ENCODE measurements at places on chromosomes 16 and 17.

DNA sequence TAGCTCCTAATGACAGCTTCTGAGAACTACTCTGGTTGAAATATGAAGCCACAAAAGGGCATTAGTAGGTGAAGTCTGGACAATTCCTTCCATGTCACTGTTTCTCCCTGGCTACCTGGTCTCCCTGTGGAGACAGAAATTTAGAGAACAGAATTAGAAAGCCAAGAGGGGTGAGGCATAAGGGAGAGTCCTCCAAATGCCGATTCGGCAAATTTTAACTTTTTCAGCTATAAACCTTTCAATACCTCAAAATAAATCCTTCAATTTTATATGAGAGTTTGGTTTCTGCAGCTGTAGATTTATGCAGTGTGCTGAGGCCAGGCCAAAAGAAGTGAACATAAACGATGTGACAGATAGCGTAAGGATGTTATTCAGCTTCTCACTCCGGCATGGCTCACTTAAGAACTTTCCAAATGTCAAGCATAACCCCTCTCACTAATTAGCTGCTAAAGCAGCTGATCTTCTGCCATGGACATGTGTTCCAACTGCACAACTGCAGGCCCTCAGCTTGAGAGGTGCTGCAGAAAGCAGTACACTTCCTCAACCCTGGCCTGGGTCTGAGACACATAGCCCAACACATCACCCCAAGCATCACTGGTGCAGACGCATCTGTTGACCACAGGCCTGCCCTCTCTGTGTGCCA is 247.9 kb upstream of the SOX9 start:
- no peak for DNase-seq

- DNase-seq = no peak
Measured at GRCh38 chr17:68776451-68776850, 175.3 kb upstream of the FAM20A start.

DNA sequence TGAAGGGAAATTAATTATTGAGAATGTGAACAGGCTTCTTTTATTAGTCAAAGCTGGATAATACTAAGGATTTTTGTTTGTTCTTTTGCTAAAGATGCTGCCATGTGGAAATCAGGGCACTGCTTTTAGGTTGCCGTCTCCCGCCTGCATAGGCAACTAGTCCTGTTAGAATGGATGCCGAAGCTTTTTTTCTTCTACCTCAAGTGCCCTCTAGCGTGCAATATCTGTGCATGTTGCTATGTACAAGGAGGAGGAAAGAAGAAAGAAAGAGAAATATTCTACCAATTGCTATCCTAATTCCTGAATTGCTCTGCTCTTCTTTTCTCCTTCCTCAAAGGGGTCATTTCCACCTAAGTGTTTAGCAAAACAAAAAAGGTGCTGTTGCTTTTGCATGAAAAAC is 5.2 kb upstream of the CDH8 start:
- DNase-seq = no peak

DNA sequence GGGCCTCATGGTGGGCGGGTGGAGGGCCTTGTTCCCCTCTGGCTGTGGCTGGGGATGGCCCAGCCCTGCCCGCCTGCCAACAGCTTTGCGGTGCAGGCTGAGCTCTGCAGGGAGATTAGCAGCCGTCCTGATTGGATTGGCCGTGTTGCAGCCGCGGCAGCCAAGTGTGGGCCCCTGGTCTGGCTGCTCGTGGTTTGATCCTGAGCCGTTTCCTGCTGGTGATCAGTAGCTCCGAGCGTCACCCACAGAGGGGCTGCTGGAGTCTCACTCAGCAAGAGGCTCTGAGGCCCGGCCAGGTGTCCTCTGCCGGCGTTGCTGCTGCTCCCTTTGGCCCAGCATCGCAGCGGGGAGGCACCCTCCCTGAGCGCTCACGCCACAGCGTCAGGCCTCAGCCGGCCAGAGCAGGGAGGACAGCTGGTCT is 32.5 kb downstream of the BAIAP2 start:
- no peak for DNase-seq

DNA sequence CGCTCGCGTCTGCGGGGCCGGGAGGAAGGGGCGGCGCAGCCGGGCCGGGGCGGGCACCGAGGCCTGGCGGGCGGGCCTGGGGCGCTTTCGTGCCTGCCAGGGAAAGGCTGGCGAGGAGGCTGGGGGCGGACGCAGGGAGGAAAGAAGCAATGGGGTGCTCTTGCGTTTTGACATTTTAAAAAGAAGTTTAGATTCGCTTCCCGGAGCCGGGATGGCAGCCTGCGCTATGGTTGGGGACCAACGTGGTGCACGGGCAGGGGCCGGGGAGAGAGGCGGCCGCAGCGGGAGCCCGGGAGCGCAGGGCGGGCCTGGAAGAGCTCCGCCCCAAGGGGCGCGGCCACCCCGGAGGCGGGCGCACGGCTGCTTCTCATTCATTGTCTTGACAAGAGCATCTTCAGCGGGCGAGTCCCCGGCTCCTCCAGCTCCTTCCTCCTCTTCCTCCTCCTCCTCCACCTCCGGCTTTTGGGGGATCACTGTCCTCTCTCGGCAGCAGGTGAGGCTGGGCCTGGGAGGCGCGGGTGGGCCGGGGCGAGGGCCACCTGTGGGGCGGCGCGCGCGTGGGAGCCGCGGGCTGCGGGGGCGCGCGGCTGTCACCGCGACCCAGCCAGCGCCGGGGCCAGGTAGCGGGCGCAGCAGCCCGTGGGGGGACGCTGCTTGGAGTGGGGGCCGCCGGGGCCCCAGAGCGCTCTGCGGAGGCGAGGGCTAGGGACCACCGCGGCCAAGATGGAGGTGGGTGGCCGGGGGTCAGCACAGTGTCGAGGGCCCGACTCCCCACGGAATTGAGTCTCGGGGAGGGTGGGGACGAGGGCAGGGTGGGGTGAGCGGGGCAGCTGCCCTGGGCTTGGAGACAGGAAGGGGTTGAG is at the start of gene CORO1A:
TSS of gene CORO1A (plus strand) at position 370 of the 863 bp plus-strand sequence. CDS start 1,608 bp downstream, outside the sequence.
- DNase-seq = peak; percentile 84

DNA sequence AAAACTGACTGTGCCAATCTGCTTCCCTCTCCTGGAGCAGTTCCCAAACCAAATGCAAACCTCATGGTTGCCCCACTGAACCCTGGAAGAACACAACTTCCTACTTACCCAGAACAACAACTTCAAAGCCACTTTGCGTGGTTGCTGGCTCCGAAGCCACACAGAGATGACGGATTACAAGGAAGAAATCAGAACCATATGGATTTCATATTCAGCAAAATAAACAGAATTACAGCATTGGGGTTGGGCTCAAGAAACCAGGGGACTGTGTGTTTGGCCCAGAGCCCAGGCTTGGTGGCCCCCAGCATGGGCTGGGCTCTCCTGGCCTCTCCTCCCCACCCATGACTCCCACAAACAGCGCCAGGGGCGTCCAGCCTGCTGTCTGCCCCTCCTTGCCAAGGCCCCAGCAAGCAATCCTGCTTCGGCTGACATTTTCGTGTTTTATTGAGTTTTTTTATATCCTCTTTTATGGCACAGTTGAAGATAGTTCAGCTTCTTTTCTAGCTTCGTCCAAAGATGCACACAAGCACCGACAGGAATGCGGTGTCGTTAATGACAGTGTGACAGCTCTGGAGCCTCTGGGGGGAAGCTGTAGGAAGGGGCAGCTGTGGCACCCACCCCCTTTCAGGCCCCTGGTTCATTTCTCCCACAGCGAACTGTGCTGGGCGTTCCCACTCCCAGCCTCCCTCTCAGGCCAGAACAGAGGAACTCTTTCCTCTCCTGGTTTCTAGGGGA is 137.1 kb downstream of the GAS7 start:
- DNase-seq = no peak

- no peak for DNase-seq
Measured at GRCh38 chr17:71395901-71396300, 724.9 kb upstream of the SOX9 start.

DNA sequence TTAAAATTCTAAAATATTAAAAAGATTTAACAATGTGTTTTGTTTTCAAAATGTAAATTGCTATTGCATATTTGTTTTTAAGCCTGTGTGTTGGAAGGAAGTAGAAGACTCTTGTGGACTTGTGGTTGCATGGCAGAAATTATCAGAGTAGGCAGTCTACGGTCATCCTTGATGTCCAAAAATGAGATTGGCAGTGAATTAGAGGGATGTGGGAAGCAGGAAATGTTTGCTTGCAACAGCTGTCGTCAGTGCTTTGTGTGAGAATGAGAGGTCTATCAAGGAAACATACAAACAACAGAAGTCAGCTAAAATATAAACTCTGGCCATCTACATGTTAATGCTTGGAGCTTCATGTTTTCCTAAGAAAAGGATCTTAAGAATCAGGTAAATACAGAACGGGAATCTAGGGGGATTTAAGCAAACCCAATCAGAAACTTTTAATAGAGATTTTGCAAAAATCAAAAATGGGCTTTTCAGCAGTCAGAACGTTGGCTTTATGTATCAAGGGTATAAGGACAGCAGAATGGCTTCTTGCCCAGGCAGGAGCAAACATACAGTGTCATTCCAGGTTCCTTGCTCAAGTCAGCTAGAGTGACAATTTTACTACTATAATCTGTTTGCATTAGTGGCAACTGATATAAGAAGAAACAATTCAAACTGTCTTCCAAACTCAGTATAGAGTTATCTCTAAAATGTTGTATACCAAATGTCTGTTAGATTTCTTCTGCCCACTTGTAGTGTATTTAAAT is 196.7 kb downstream of the CYB561 start:
- DNase-seq = no peak

DNA sequence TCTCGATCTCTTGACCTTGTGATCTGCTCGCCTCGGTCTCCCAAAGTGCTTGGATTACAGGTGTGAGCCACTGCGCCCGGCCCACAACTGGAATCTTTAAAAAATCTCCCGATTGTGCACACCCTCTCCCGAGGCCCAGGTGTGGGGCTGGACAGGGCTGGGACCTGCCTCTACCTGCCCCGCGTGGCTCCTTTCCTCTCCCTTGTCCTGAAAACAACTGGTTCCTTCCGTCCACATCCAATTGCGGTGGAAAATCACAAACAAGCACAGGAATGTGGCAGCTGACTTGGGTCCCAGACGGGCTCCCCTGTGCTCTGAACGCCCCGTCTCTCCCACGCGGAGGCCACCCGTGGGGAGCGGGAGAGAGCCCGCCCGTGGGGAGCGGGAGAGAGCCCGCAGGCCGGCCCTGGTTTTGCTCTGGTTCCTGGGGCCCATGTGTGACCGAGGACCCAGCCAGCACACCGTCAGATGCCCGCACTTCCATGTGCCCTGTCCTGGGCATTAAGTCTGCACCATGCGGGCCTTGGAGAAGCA is 3.0 kb upstream of the TMEM204 start:
- no peak for DNase-seq

DNA sequence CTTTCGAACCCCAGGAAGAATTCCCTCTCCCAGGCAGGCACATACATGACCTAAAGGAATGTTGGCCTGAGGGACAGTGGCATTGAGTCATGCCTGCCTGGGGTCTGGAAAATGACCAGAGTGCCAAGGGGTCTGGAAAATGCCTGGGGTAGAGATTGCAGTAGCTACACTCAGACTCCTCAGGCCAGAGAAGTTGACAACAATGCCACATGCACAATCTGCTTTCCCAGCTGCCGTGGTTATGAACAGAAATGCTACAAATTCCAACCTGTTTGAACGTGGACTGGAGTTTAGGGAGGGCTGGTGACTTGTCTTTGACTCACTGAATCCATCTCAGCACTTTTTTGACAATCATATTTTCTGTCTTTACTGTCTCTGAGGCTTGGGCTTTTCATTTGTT is 250.0 kb downstream of the ABCC12 start:
- no peak for DNase-seq

DNA sequence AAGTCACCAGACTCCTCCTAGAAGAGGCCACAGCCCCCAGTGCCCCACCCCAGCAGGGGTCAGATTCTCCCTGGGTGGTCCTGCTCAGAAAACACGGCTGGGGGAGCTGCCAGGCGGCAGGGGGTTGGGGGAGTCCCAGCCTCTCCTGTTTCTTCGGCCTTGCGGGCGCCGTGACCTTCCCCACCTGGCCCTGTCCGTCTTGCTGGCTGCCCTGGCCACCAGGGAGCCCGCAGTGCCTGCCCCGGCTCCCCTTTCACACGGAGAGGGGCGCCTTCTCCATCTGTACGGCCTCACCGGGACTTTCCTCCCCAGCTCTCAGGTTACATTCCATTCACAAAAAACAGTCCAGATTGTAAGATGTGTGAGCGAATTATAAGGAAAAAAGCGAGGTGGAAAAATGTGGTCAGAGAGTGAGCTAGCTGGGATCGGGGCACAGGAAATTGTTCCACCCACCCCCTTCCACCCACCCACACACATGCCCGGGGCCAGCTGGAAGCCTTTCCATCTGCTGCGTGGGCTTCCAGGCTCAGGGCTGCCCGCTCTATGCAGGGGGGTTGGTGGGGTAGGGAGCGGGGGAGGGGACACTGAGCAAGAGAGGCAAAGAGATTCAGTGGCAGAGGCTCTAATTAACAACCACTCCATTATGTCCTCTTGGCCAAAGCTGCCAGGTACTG is 14.6 kb upstream of the CIBAR2 start:
- no peak for DNase-seq

DNA sequence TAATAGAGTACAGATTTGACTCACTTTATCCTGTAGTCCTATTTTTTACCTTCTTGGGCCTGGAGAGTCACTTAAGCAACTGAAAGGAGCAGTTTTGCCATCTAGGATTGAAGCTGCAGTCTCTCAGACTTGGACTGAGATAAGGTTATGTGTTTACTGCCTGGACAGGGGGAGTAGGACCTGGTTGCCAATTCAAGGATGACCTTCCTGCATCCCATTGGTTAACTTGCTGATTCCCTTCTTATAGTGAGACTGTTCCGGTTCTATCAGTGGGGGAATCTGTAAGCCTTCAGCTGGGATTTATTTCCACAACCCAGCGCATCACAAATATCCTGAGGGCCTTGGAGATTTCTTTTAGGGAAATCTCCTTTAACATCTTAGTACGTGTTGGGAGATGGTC is 2.9 kb downstream of the UBN1 start:
- DNase-seq = no peak

DNA sequence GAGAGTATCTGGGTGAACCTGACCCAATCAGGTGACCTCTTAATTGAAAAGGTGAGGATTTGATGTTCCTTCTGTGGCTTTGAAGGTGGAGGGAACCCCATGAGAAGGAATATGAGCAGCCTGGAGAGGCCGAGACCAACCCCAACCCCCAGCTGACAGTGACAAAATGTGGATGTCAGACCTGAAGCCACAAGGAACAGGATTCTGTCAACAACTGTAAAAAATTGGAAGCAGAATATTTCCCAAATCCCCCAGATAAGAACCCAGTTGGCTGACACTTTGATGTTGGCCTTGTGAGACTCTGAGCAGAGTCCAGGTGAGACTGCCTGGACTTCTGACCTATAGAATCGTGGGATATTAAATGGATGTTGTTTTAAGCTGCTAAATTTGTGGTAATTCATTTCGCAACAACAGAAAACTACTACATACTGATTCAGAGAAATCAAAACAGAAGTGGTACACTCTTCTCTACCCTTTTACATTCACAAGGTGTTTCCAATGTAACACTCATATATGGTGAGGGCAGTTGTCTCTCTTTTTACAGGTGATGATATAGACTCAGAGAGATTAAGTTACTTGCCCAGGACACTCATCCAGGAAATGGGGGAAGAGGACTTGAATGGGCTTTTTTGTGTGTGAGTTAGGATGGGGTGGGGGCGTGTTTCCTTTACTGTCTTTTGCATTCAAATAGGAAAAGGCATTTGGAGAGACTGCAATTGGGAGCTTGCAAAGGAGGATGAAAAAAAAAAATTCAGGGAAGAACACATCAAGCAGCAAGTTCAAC is 29.8 kb upstream of the SALL1 start:
- no peak for DNase-seq

- DNase-seq = no peak
Measured at GRCh38 chr16:65679785-65680184, 557.9 kb upstream of the CDH11 start.

GRCh38 chr17:64066716-64067115 is 46.3 kb upstream of the ICAM2 start:
- no peak for DNase-seq

All from memory B cell (primary cell).